ENCODE measurements at places on chromosomes 5 and 9. TPM values are rescaled to one million over a fixed set of nuclear protein-coding genes. Genes with fewer than 3 reads are reported as not detected.

DNA sequence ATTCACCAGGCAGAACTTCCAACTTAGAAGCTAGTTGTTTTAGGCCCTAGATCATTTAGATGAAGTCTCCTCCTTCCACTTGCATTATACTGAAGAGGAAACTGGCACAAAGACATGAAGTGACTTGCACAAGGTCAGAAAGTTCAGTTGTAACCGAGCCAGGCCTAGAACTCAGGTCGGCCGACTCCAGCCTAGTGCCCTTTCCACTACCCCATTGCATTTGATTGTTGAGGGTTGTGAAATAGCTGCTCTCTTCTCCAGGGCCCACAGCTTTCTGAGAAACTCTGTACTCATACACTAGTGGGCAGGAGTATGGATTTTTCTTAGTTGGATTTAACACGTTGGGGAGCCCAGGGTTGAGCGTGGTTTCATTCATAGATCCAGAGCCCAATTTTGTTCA, 5.6 kb downstream of the ZNF462 start:
- DNase-seq, result no peak

DNA sequence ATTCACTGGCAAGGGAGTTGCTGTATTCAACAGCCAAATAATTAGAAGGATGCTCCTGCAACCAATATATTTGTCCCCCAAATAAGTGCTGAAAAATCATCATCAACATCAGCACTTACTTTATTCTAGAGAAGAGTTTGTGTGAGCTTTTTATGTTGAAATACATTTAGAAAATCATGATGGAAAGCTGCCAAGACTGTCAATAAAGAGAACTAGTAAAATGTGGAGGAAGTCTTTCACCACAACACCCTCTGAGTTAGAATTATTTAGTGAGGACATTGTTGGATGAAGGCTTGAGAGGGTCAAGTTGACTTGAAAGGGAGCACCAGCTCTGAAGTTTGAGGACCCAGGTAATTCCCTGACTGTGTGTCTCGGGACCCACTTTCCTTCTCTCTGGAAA, 100.2 kb upstream of the TBCA start:
- no peak for DNase-seq

DNA sequence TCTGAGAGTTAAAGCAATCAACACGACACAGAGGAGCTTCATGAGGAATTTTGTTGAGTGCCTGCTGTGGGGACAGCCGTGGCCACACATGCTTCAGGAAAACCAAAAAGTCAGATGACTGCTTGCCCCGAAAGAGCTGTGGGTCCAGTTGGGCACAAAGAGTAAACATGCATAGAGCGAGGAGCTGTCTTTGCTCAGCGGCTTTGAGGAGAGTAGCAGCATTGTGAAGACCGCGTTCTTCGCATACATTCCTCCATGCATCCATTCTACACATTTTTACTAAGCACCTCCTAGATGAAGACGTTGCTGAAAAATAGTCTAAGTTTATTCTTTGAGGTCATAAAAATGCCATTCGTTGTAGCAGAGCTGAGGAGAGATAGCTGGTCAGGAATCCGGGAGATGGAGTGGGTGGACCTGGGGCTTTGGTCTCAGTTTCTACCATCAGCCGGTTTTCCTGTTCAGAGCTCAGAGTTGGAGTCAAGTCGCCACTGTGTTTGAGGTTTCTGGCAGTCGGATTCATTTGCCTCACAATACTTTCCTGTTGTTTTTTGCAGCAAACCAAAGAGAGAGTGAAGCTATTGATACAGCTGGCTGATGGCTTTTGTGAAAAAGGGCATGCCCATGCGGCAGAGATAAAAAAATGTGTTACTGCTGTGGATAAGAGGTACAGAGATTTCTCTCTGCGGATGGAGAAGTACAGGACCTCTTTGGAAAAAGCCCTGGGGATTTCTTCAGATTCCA, 194.5 kb upstream of the OTULINL start:
- DNase-seq, result no peak

GMCL2 gene
- total RNA-seq, result not detected

SLC46A2 gene
- not detected for total RNA-seq
